Stimulated activated CD8-positive, alpha-beta memory T cell treated with anti-CD3 and anti-CD28 coated beads, Interleukin-4, amount 100 ng/mL, for 4 hours (primary cell): ENCODE measurements at places on chromosomes 12 and 14.

DNA sequence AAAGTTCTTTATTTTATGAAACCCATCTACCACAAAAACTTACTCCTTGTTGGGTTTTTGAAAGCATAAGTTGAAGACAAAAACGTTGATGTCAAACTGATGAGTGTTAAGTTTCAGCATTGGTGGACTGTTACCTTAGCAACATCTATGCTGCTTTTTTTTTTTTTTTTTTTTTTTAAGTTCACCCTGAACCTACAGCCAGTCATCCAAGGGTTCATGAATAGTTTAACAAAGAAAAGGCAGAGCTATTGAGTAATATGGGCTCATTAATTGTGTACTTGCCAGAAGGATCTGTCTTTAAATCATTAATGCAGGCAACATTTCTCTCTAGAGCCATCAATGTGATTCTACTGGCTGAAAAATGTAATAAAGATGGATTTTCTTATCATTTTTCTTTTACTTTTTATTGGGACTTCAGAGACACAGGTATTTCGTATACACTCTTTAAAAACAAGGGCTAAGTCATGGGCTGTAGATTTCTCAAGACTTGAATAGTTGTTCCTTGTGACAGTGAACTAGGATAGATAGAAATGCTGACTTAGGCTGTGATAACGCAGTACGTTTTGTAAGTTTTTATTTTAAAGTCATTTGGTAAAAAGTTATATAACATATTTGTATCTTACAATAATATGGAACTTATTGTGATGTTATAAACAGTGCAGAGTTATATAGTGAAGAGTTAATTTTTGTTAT is at the start of gene PTPRQ:
Gene PTPRQ (plus strand): TSS at position 262 of the 693 bp plus-strand sequence. CDS start 111 bp downstream, at position 373.
- DNase-seq: no peak

- DNase-seq: no peak
Observed at GRCh38 chr14:102195446-102195845, 55.7 kb downstream of the WDR20 start.

DNA sequence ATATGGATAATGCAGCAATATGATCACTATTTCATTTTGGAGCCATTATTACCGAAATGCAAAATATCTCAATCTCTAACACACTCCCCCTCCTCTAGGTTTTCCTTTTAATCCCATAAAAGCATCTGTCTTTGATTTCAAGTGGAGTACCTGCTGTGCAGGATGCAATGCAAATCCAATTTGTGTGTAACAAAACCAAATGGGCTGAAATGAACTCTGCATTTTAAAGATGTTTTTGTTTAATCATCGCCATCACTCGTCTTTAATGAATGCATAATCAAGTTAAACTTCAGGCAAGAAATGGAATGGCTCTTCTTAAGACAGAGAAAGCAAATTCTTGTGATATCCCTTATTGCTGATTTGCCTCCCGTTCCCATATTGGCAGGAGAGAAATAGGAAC is 114.3 kb downstream of the SLC15A5 start:
- DNase-seq: no peak

DNA sequence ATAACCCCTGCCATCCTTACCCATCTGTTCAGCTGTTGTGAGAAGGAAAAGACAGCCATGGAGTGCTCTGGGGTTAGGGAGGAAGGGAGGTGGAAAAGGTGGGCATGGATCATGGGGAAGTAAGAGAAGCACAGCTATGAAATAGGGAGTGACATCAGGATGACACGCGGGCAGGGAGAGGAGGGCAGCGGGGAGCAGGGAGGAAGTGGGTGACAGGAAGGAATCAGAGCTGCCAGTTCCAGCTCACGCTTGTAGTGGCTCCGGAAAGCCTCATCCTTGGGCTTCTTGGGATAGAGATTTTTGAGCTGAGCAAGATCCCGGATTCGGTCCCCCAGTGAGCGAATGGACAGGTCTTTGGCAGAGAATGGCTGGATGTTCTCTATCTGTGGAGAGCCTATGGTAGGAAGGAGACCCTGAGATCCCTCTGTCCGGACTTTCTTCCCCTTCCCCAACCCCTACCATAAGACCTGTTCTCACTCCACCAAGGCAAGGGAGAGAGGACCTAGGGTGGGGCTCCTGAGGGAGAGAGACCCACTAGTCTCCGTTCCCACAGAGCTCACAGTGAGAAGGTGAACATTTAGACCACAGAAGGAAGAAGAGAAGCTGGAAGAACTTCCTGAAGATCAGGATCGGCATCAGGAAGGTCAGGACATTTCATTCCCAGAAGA is 10.3 kb downstream of the NAB2 start:
- no peak for DNase-seq

DNA sequence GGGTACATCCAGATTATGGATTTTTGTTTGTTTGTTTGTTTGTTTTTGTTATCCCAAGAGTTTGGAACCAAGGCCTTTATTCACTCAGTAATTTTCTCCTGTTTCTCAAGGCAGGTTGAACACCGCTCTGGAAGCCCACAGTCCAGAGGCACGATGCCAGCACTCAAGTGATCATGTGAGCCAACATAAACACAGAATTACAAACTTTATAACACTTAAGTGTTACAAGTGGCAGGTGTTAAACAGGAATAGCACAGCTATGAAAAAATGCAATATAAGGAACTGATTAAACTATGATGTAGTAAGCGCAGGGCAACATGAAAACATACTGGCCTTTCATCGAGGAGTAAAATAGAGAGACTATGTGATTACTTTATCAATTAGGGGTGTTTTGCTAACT is 1885.8 kb upstream of the SEL1L start:
- DNase-seq: no peak

DNA sequence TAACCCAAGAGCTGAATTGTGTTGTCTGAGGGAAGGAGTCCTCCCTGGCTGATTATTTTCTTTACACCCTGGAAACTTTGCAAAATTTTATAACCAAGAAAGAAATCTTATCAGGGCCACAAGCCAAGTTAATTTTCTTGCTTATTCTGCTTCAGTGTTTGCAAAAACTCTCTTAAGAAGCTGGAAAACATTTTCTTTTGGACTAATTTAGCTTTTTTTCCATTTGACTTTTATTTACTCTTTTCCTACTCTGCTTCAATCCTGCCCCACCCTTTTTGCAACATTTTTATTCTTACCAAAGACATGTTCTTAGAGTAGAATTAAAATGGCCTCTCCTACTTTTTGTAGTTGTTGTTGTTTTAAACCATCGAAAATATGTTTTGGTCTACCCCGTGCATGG is 378.7 kb downstream of the ZFP36L1 start:
- no peak for DNase-seq

DNA sequence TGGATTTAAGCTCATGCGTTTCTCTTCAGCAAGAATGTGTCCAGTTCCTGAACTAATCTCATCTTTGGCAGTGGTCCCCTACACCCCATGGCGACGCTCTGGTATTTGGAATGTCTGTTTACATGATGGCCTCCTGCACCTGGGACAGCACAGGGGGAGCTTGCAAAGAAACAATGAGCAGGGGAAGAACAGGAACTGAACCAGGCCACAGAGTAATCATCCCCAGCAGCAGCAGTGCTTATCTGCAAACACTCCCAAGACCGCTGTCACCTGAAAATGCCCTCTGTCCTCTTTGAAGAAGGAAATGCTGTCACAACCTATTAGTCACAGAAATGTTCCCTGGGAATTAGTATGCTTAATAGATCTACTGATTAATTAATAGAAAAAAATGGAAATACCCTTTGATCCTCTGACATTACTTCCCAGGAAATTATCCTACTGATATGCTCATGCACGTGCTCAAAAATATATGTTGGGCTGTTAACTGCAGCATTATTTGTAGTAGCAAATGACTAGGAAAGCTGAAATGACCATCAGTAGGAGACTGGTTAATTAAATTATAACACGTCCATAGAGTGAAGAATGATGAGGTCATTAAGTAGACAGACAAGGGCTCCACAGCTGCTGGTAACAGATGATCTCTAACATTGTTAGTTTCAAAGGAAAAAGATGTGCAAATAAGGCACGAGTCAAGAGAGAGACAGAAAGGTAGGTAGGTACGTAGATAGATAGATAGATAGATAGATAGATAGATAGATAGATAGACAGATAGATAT is 279.3 kb upstream of the FLRT2 start:
- no peak for DNase-seq

GRCh38 chr12:11496157-11496851 is 100.9 kb upstream of the PRB2 start:
- DNase-seq: no peak

DNA sequence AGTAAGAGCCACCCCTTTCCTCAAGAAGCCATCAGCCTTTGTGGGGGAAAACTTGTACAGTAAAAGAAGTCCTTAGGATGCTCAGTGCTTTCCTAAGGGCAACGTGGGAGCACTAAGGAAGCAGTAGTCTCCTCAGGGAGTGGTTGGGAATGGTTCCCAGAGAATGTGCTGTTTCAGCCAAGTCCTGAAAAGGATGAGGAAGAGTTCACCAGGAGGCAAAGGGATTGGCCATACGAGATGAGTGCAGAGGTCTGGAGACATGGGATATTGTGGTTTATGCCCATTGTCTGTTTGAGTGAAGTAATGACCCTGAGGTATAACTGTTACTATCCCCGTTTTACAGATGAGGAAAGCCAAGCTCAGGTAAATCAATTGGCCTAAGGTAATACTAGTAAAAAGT is 86.0 kb upstream of the ATF1 start:
- no peak for DNase-seq

GRCh38 chr12:66623455-66623854 is 55.4 kb downstream of the GRIP1 start:
- no peak for DNase-seq

GRCh38 chr12:68326716-68327115 is 5.4 kb downstream of the MDM1 start:
- DNase-seq: no peak

DNA sequence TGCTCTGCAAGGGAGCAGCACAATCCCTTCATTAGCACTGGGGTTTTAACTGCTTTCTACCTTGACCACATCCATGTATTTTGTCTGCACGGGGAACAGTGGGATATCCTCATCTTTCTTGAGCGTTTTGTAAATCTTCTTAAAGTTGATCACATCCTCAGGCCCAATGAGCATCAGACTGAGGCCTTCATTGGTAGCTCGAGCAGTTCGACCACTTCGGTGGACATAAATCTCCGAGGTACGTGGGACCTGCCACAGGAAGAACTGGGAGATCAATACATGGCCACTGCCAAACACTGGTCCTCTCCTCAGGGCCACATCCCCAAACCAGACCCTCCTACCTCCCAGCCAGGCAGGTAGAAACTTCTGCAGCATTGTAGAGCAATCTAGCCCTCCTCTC is 26.1 kb downstream of the DDX24 start:
- DNase-seq: no peak

GRCh38 chr12:94659346-94659930 is 9.1 kb upstream of the TMCC3 start:
- no peak for DNase-seq

DNA sequence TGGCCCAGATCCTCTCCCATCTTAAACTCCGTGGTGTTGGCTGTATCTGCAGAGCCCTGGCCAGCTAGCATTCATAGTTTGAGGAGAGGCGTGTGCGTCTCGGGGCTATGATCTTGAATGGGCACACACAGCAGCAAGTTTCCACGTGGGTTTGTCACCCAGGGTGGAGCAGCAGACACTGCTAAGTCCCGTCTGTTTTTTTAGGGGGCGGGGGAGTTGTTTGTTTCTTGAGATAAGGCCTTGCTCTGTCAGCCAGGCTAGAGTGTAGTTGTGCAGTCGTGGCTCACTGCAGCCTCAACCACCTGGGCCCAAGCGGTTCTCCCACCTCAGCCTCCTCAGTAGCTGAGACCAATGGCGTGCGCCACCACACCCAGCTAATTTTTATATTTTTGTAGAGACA is 20.1 kb upstream of the TEX22 start:
- DNase-seq: no peak

- no peak for DNase-seq
Observed at GRCh38 chr12:3227076-3227975, 150.1 kb downstream of the TSPAN9 start.

DNA sequence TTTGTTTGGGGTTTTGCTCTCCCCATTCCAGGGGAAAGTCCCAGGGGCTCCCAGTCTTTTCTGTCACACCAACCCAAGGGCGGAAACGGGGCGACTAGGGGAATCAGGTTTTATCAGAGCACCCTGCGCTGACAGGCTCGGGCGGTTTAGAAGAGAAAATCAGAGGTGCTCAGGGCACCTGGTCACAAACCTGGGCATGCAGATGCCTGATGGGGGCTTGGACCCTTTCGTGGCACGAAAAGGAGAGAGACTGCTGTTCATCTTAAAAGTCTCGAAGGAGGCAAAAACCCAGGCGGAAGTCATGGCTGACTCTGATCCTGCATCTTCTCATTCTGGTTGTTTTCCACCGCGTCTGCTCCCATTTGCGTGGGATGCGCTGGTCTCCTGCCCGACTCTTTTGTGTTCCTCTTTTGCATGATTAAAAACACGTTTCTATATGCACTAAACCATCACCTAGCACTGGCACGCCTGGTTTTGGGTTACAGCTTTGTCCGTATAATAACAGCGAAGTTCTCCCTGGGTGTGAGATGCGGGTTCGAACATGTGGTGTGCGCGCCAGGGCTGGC is 13.2 kb downstream of the OTX2 start:
- DNase-seq: no peak

- no peak for DNase-seq
Observed at GRCh38 chr12:570921-571794, 92.1 kb downstream of the NINJ2 start.

DNA sequence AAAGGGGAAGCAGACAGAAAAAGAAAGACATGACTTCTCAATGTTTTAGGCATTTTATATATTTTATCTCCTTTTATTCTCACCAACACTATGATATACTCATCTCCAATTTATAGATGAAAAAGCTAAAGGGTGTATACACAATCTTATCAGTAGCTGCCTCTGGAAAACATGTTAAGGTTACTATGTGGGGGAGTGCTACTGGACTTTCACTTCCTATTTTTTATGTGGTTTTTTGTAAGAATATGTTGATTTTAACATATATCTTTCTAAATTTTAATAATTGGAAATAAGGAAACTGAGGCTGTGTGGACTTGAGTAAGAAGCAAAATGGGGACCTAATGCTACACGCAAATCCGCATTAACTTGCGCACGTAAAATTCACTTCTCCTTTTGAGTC is 99.6 kb upstream of the PDE3A start:
- DNase-seq: no peak

GRCh38 chr12:50734409-50735263 is 29.3 kb upstream of the ATF1 start:
- DNase-seq: no peak

- DNase-seq: no peak
Observed at GRCh38 chr12:14396071-14396470, 30.6 kb downstream of the ATF7IP start.

- DNase-seq: no peak
Observed at GRCh38 chr12:84537666-84538065, 374.9 kb downstream of the SLC6A15 start.

DNA sequence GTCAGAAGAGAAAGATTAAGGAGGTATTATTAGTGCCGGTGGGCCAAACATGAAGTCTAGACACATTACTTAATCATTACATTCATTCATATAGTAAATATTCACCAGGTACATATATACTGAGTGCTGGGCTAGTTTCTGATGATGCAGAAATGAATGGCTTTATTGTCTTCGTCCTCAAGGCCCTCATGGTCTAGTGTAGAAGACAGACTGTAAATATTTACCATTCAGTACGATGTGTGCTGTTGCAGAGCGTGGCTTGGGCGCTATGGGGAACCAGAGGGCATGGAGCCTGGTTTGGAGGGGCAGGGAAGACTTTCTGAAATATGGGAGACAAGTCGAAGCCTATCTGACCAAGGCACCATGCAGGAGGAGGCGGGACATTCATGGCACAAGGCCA is 37.0 kb upstream of the TCL1B start:
- DNase-seq: no peak

GRCh38 chr14:32432813-32433538 is 103.9 kb downstream of the AKAP6 start:
- DNase-seq: no peak
